ENCODE measurements at places on chromosomes 16 and 17. TPM values are rescaled to one million over a fixed set of nuclear protein-coding genes. Genes with fewer than 3 reads are reported as not detected.

TBKBP1 gene
- 13.8 TPM for total RNA-seq

- peak; percentile 44 for DNase-seq
Measured at GRCh38 chr17:38632334-38632733, 26.6 kb upstream of the SRCIN1 start.

DNA sequence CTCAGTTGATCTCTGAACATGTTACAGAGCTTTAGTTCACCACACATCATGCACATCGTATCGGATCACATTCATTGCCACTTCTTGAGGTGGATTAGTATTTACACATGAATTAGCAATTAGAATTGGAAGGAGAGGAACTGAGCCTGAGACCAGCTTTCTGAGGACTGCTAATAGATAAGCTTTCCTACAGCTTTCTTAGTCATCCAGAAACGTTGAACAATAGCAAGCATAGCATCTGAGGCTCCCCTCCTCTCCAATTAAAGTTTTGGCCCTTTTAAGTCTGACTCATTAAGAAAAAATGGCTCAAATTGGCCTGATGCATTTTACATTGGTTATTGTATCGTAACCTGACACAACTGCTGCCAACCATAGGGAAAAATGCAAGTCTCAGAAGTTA lies 1130.4 kb downstream of the CDH8 start:
- no peak for DNase-seq

- DNase-seq, result no peak
Measured at GRCh38 chr16:59684911-59685310, 950.8 kb upstream of the GOT2 start.

DNA sequence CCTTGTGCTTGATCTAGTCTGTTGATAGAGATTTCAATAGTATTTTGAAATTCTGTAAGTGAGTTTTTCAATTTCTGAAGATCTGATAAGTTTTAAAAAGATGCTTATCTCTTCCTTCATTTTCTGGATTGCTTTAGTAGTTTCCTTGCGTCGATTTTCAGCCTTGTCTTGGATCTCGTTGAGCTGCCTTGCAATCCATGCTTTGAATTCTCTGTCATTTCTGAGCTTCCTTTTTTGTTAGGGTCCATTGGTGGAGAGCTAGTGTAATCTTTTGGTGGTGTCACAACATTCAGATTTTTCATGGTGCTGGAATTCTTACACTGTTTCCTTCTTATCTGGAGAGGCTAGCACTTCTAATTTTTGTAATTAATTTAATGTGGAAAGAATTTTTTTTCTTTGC lies 61.1 kb downstream of the SLFN11 start:
- no peak for DNase-seq
